ENCODE measurements at places on chromosomes 6 and 20.
A peak's percentile ranks its signal among the peaks of the same experiment; 100 is the strongest.

DNA sequence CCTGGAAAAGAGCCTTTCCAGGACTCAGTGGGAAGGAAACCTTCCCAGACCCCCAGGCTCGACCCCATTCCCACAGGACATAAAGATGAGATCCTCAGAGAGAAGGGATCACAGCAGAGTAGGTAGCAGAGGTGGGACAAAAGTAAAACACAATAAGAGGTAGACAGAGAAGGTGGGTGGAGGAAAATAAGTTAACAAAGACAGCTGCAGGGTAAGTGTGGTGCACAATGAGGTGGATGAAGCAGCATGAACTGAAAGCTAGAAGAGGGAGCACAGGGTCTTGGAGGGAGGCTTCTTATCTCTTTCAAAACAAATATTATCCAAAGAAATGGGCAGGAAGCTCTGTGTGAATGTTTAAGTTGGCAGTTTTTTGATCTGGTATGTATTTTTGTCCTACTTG is 14.0 kb upstream of the MAP7 start:
- DNase-seq = no peak

DNA sequence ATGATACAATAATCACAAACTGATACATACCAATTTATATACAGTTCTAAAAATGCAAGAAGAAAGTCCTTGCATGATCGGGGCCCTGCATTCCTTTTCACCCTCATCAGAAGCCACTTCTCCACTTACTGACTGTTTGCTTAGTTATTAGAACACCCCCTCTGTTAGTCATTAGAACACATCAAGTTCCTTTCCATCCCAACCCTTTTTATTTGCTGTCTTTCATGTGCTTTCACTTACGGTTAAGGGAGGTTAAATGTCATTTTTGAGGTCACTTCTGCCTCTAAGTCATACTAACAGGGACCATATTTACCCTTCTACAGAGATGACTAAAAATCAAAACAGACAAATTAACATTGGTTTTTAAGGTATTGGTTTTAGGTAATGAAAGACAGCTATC is 149.1 kb downstream of the LMBRD1 start:
- no peak for DNase-seq

DNA sequence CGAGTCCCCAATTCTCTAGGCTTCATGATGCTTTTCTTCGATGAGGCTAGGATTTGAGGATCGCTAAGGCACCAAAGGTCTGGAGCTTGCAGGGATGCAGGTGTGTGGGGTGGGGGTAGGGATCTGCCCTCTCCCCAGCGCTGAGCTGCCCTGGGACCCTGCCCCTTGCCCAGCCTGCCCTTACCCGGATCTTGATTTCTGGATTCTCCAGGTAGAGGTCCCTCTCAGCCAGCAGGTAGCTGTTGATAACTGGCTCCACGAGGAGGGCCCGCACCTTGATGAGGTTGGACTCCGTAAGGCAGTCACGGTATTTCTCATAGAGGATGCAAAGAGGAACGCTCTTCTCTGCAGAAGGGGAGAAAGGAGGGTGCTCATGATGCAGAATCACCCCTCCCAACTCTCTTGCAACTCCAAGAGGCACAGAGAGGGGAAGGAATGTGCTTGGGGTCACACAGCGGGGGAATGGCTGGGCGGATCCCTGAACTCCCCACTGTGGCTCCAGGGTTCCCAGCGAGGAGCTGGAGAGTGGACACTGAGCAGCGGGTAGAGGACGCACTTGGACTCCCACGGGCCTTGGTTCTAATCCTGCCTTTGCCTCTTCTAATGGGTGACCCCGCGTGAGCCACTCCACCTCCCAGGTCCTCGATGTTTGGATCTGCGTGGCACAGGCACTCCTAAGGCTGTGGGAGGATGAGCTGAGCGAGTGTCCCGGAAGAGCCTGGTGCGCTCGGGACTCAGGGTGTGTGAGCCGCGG is 32.7 kb downstream of the TGM2 start:
- no peak for DNase-seq

GRCh38 chr6:40819182-40819834 is 219.7 kb downstream of the UNC5CL start:
- no peak for DNase-seq

- DNase-seq = no peak
Observed at GRCh38 chr6:169339731-169340309, 86.2 kb upstream of the THBS2 start.

DNA sequence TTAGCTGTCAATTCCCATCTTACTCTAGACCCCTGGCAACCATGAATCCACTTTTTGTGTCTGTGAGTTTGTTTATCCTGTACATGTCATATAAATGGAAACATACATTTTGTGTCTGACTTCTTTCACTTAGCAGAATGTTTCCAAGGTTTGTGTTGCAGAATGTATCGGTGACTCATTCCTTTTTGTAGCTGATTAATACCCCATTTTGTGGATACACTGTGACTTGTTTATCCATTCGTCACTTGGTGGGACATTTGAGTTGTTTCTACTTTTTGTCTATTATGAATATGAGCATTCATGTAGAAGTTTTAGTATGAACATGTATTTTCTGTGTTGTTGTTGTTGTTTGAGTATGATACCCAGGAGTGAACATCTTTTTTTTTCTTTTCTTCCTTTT is 21.4 kb downstream of the CDYL start:
- DNase-seq = no peak

GRCh38 chr6:9523462-9523861 is 891.4 kb downstream of the TFAP2A start:
- no peak for DNase-seq

DNA sequence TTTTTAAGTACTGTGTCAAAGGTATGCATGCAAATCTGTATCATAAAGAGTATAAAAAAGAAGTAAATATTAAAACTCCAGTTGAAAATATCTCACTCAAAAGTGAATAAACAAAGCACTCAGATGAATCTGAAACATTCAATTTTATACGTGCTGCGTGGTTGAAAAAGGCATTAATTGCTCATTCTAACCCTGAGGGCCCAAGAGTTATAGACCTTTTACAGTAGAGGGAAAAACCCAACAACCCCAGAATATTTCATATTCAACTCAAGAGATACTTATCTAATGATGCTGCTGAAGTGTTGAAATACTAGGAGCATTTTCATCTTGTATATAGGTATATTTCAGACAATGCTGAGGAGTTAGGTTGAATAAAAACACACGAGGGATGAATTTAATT is 862.8 kb upstream of the CITED2 start:
- DNase-seq = no peak

GRCh38 chr20:9591080-9591479 is 76.7 kb downstream of the LAMP5 start:
- no peak for DNase-seq

- DNase-seq = no peak
Observed at GRCh38 chr6:17923401-17923863, 64.0 kb downstream of the KIF13A start.

- no peak for DNase-seq
Observed at GRCh38 chr6:160221423-160221822, 37.2 kb downstream of the SLC22A2 start.

GRCh38 chr20:20743511-20744169 is 31.2 kb upstream of the RALGAPA2 start:
- DNase-seq = no peak

GRCh38 chr20:43477619-43478018 is 19.9 kb downstream of the SRSF6 start:
- no peak for DNase-seq

DNA sequence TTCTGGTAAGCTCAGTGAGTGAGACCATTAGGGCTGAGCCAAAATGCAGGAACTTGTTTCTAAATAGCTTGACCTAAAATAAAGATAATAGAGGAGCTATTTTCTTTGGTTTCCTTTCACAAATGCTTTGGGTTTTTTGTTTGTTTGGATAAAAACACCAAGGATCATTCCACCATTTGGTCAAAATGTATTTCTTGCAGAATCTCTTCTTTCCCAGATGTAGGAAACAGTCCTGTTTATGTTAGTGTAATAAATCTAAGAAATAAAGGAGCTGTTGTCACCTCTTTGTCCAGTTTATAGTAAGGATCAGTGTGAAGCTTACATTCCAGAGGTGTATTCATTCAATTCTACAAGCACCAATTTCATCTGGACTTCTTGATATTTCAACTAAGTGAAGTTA is 297.8 kb downstream of the GJA1 start:
- DNase-seq = no peak

DNA sequence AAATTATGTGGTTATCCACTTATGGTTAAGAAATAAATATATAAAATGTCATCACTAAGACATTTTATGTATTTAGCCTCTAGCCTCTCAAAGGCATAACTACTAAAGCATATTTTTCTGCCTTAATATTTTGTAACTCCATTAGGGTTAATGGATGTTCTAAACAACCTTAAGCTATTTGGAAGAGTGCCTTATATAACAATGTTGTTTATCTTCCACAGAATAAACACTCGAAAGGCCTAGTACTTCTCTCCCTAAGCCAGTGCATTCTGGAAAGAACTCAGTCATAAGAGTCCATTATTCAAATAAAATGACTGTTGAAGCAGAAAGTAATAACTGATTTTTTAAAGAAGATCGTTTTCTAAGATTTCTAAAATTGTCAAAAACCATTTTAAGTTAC is 15.0 kb upstream of the PRIM2 start:
- no peak for DNase-seq

- DNase-seq = no peak
Observed at GRCh38 chr6:47358440-47359225, 48.9 kb upstream of the TNFRSF21 start.

GRCh38 chr6:42100029-42100901 is 42.2 kb downstream of the C6orf132 start:
- no peak for DNase-seq

GRCh38 chr6:12973386-12973785 is 256.8 kb downstream of the PHACTR1 start:
- DNase-seq = no peak

GRCh38 chr6:151475653-151476523 is 17.9 kb upstream of the CCDC170 start:
- peak; percentile 36 for DNase-seq

GRCh38 chr20:64246616-64247306 is 8.8 kb upstream of the PCMTD2 start:
- no peak for DNase-seq

DNA sequence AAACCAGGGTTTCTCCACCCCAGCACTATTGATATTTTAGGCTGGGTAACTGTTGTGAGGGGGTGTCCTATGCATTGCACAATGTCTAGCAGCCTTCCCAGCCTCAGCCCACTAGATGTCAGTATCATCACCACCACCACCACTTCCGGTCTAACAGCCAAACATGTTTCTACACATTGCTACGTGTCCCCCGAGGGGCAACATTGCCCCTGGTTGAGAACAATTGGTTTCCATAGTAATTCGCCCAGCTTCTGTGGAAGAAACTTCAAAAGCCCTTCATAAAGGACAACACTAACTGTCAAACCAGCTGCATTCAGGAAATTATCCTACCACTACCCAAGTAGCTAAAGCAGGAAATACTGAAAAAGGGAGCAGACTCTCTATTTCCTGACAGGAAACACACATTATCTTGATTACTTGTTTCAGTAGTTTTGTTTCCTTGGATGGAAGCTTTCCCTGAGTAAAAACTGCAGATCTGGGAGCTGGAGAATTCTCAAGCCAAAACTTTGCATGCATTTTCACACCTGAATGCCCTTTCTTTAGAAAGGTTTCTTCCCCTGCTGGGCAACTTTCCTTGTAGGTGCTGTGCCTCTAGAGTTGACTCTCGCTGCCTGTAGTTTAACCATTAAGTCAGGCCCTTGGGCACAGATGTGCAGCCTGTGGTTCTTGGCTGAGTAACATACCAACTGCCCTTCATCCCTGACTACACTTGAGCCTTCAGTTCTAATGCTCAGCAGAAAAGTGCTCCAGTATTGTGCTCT is 23.6 kb downstream of the PKHD1 start:
- DNase-seq = peak; percentile 42

DNA sequence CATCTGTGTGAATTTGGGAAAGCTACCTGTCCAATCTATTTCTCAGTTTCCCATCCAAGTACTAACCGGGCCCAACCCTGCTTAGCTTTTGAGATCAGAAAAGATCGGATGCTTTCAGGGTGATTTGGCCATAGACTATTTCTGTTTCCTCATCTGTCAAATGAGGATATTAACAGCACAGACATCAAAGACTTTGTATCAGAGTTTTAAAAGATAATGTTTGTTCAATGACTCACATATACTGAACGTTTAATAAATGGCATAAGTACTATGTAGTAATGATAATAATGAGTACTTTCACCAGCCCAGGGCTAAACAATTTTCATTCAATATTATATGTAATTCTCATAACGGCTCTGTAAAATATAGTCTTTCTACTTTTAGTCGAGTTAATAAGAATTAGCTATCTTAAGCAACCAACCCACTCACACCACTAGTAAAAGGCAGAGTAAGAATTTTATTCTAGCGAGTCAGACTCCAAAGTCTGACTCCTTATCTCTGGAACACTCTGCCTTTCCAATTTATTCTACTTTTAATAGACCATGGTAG is 216.5 kb downstream of the ARHGAP18 start:
- DNase-seq = no peak

GRCh38 chr6:42911171-42912021 is 4.5 kb upstream of the PTCRA start:
- no peak for DNase-seq

DNA sequence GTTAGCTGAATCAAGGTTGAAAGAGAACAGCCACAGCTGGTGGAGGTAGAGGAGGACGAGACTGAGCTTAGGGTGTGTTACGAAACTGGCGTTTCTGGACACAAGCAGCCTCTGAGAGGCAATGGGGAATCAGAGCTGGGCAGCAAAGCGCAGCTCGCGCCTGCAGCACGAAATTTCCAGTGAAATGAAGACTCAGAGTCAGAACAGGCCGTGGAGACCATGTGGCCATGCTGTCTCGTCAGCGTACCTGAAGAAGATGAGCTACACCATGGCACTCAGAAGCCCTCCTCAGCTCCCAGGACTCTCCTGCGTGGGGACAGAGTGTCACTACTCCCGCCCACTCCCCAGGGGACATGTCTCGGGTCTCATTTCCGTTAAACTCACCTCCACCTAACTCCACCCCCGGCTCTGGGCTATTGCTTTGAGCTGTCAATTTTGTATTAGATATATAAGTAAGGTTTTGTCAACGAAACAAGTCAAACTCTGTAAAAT is 256.9 kb downstream of the ERMARD start:
- no peak for DNase-seq

DNA sequence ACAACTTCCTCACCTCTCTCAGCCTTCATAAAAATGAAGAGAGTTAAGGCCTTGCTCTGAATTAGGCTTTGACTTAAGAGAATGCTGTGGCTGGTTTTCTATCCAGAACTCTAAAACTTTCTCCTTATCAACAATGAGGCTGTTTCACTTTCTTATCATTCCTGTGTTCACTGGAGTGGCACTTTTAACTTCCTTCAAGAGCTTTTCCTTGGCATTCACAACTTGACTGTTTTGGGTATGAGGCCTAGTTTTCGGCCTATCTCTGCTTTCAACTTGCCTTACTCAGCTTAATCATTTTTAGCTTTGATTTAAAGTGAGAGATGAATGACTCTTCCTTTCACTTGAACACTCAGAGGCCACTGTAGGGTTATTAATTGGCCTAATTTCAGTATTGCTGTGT is 4.3 kb upstream of the LOC128125822 start:
- no peak for DNase-seq

GRCh38 chr20:62319346-62319909 is 16.6 kb downstream of the ADRM1 start:
- no peak for DNase-seq

GRCh38 chr20:64040231-64041039 is 4.5 kb downstream of the C20orf204 start:
- DNase-seq = no peak

All from activated CD8-positive, alpha-beta memory T cell treated with anti-CD3 and anti-CD28 coated beads, Interleukin-2, amount 50 U/mL, for 4 hours (primary cell).